ENCODE measurements at places on chromosomes 11 and 22.

DNA sequence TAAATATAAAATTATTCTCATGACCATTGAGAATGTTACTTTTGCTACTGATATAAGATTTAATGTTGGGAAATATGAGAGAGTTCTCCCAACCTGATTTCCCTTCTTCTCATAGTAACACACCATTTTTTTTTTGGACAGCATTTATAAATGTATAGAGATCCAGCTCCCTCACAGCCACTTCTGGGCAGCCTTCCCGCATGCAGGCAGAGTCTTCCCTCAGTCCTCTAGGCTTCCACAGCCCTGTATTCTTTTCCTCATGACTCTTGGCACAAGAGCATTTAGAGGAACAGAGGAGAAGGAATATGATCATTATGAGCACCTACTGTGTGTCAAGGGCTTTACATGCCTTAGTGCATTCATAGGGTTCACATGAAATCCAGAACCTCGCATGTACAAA, 9.0 kb downstream of the DTX4 start:
- DNase-seq = no peak

GRCh38 chr22:40857309-40857855, 434 bp downstream of the XPNPEP3 start:
- no peak for DNase-seq

DNA sequence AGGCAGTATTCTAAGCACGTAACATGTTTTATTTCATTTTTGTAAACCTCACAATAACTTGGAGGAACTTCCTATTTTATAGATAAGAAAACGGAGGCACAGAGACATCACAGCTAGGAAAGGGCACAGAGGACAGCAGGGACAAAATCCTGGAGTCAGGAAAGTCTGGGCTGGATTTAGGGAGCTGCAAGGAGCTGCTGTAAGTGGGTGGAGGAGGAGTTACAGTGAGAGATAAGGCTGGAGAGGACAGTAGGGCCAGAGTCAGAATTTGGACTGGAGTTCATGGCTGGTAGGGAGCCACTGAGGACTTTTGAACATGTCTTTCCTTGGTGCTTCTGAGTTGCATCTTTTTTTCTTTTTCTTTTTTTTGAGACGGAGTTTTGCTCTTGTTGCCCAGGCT, 32.2 kb upstream of the PTPRJ start:
- DNase-seq = no peak

DNA sequence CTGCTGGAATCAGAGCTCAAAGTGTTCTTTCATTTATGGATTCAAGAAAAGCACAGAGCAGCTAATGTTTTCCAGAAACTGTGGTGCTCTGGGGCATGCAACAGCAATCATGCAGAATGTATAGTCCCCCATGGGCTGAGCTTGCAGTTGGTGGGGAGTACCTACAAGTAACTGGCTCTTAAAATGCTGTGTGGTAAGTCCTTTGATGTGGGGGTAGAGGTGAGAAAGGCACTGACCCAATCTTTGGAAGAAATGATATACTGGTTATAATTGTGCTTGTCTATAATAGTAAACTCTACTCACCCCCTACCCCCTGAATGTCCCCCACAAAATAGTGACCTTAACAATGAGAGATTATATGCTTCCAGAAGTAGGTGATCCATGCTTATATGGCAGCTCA, 29.1 kb upstream of the CD44 start:
- DNase-seq = no peak

- no peak for DNase-seq
These were observed 426.4 kb downstream of the AASDHPPT start for GRCh38 chr11:106503901-106504300.

- DNase-seq = no peak
These were observed 9.4 kb downstream of the INPPL1 start for GRCh38 chr11:72233773-72234513.

DNA sequence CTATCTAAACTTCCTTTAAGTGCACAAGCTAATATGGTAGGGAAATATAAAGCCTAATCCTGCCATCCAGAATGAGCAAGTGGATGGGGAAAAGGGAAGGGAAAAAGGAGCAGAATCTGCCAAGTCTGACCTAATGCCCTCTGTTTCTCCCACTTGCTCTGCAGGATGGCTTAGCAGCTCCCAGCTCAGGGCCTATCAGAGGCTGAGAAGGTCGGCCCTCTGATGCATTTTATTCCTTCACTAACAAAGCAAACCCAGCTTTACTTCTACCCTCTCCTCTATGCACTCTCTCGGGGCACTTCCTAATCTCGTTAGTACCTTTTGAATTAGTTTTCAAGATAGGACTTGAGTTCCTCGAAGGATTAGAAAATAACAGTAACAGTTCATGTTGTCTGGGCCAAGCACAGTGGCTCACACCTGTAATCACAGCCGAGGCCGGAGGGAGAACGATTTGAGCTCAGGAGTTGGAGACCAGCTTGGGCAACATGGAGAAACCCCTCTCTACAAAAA, 9.9 kb upstream of the OR51V1 start:
- DNase-seq = no peak

- no peak for DNase-seq
These were observed 143.8 kb upstream of the NCAM1 start for GRCh38 chr11:112817376-112817775.

DNA sequence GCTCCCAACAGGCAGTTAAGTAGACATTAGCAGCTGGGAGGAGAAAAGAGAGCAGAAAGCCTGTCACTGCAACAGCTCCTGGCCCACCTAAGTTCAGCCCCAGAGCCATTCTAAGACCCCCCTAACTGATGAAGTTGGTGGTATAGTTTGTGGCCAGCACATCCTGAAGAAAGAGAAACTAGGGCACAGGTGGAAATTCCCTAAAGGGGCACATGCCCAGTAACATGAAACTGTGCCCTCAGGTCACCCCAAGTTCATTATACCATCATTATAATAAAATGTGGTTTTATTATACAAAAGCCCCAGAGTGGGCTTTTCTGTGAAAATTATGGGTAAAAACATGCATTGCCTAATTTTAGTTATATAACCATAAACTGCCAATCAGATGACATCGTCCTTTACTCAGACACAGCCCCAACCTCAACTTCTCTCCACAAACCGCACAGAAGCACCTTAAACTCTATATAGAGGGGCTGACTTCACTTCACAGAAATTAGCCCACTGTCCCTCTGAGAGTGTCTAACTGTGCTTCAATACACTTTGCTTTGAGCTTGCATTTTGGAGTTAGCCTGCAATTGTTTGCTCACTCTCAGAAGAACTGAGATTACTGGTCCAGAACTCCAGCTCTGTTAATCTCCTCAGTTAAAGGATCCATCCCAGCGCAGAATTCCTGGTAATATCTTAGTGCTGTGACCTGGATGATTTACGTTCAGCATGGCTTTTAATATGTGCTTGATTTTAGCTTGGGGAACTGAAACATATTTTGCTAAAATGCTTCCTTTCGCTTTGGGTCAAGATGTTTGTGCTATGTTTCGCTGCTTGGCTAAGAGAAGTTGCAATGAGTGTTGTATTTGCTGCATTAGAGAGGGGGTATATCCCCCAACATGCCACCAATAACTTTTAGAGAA, 1.8 kb upstream of the APOL3 start:
- DNase-seq = no peak

GRCh38 chr11:126918556-126918955, 82.0 kb downstream of the KIRREL3 start:
- no peak for DNase-seq

DNA sequence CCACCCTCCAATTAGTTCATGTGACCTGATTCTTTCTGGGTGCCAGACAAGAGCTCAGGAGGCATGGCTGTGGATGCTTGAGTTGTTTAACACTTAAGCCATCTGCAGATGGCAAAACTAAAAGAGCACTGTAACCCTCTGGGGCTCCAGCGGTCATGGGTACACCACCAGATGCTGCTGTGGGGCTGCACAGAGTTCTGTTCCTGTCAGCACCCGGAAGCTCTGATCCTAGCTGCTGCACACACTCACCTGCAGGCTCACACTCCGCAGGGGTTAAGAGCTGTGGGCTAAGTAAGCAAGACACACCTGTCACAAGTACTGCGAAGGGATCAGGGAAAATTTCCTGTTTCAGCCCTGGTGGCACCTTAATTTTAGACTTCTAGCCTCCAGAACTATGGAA, 307.8 kb downstream of the C11orf87 start:
- DNase-seq = no peak

DNA sequence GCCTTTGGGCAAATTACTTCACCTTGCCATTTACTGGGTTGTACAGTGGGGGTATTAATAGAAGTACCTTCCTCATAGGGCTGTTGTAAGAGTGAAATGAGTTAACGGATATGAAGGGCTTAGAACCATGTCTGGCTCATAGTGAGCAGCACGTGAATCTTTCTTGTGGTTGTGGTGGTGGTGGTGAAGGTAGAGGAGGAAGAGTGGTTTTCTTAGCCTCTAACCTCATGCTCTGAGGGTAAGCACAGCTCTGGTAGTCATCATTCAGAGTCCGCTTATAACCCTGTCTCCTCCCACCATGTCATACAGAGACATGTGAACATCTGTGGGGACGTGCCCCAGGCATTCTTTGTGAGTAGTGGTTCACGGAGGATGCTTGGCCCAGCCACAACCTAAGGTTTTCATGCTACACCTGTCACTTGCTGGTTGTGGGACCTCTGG, 43.6 kb downstream of the TEAD1 start:
- no peak for DNase-seq

DNA sequence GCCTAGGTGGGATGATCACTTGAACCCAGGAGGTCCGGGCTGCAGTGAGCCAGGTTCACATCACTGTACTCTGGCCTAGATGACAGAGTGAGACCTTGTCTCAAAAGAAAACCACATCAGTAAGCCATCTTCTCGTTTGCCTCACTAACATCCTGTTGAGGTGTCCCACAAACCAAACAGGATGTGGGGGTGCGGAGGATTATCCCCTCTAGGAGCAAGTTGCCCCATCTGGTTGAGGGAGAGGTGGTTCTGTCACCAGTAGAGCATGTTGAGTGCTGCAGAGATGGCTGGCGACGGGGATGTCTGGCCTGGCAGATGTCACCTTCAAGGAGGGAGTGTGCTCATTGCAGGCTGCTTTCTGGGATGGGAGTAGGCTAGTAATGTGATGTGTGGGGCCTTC, 72.4 kb downstream of the ZNRF3 start:
- no peak for DNase-seq

DNA sequence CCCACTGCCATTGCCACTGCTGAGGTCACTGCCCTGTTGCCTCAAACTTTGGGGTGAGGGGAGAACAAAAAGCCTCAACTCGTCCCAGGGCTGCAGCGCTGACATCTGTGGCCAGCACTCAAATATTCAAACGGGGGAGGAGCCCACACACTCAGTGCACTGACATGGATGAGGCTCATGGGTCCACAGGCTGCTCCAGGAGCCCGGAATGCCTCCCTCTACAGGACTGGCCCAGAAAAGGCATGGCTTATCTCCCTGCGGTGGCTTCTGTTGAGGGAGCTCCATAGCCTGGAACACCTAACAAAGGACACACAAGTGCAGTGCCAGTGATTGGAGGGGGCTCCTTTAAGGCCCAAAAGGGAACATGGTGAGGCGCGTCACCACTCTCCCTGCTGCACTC, 341.1 kb upstream of the LUZP2 start:
- DNase-seq = no peak
